SW480 (cell line): ENCODE measurements at places on chromosomes 2 and 18.

DNA sequence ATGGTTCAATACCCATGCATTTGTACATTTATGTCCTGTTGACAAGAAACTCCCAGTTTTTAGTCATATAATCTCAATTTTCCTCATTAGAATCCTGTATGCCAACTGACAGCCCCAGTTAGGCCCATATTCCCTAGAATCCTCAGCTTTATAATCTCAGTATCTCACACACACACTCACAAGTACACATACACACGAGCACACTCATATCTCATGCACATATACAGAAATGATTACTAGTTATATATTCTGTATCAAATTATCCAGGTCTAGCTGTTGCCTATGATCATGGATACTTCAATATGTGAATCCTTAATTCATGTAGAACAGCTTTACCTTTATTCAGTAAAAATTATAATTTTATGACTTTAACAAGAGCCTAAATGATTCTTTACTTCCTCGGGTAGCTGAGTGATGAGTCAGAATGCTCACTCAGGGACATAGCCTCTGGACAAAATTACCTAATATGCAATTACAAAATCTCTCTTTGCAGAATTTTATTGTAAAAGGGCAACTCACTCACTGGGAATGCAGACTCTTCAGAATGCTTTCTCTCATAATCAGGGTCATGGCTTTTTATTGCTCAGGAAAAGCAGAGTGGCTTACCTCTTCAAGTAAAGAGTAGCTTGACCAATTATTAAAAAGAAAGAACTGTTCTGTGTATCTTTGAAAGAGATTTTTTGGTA is 193.6 kb upstream of the PIK3C3 start:
- DNase-seq: no peak

DNA sequence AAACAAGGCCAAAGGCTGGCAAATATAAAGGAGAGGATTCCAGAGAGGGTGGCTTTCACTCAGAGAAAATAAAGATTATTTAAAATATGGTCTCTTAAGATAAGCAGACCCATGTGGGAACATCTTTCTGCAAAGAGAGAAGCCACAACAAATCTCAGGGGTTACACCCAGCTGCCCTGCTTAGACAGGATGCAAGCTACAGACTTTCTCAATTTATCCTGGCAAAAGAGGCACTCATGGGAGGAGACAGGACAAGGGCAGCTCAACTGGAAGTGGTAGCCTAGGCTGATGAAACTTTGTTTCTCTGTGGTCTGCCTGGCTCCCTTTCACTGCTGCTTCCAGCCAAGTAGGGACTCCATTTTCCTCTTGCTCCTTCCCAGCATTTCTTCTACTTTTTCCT is 25.9 kb upstream of the SULT1C4 start:
- no peak for DNase-seq

DNA sequence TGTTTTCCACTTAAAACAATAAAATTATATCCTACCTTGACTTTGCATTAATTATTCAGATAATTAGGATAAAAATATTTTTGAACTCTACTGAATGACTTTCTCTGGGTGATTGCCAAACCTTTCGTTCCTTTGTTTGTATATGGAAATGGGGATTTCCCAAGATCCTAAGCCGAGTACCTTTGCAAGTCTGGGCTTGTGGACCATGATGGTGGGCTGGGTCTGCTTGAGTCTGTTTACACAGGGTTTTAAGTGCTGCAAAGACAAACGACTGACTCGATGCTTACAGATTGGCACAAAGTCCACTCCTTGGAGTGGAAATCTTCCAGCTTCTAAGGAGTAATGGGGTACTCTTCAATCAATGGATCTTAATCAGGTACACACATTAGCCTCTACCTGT is 659.5 kb downstream of the TSN start:
- no peak for DNase-seq

DNA sequence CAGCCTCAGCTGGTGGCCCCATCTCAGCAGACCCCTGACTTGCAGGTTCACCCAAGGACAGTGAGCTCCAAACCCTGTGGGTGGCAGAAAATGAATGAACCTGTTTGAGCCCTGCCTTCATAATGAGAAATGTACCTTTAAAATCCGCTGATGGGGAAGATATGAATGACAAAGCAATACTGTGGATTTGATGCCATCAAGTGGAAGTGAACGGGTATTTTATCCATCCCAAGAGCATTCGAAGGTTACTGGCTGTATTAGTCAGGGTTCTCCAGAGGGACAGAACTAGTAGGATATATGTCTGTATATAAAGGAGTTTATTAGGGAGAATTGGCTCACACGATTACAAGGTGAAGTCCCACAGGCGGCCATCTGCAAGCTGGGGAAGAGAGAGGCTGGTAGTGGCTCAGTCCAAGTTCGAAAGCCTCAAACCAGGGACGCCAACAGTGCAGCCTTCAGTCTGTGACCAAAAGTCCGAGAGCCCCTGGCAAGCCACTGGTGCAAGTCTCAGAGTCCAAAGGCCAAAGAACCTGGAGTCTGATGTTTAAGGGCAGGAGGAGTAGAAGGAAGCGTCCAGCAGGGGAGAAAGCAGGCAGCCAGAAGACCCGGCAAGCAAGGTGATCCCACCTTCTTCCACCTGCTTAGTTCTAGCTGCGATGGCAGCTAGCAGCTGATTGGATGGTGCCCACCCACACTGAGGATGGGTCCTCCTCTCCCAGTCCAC is 32.1 kb downstream of the TOGARAM2 start:
- peak; percentile 38 for DNase-seq

DNA sequence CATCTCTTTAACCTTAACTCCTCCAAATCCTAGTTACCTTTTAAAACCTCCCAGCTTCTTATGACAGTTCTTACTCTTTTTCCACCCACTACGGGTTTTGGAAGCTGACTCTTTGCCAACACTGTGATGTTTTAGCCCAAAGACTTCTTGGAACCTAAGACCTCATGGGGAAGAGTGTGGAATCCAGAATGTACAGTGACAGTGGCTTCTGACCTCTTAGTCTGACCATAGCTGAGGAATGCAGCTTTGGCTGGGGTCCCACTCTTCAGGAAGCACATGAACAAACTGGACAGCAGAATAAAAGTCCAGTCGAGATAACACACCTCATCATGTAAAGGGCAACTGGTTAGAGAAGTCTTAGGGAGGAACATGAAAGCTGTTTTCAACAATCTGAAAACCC is 161.1 kb upstream of the PKDCC start:
- no peak for DNase-seq

DNA sequence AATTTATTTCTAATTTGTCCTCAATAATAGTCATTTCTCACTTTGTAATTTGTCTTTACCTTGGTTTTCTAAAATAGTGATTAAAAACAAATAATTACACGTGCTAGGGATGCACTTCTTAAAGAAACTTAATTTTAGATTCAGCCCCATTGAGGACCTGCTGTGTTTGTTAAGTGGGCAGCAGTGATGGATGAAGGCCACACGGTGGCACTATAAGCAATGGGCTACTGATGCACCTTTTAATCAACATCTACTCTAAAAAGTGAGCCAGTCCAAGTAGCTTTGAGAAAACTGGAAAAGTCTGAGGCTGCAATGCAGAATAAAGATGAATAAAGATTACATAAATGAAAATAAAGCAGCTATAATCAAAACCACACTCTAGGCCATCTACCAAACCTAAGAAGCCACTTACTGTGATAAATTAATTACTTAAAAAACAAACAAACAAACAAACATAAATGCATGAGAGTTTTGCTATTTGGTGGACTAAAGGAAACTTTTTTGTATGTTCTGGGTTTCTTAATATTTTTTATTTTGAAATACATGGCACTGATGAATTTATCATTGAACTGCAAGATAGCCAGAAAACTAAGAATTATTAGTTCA is 89.3 kb downstream of the PDE11A start:
- DNase-seq: peak; percentile 62

- no peak for DNase-seq
These were observed 179.5 kb upstream of the PARD3B start for GRCh38 chr2:204365811-204366210.
